ENCODE measurements at places on chromosomes 1 and 21. TPM values are rescaled to one million over a fixed set of nuclear protein-coding genes. Genes with fewer than 3 reads are reported as not detected.

CFHR4 gene
- total RNA-seq = not detected

UCHL5 gene
- total RNA-seq = 36.7 TPM

FCGR1A gene
- 5.6 TPM for total RNA-seq

GRCh38 chr1:212946872-212947271 is 3.5 kb upstream of the VASH2 start:
- DNase-seq = no peak

DNA sequence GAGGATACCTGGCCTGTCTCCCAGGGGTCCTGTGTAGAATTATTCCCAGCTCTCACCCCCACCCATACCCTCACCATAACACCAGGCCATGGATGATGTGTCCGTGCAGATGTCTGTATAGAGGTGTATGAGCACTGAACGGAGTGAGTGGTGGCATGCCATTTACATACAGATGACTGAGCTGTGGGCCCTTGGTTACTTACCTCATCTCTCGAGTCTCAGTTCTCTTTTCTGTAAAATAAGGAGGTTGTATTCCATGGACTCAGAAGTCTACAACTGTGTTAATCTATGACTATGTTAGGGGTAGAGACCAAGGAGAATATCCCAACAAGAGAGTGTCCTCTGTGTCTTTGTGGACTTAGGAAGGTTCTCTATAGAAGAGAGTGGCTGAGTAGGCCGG is 65.6 kb upstream of the CD1D start:
- no peak for DNase-seq

DNA sequence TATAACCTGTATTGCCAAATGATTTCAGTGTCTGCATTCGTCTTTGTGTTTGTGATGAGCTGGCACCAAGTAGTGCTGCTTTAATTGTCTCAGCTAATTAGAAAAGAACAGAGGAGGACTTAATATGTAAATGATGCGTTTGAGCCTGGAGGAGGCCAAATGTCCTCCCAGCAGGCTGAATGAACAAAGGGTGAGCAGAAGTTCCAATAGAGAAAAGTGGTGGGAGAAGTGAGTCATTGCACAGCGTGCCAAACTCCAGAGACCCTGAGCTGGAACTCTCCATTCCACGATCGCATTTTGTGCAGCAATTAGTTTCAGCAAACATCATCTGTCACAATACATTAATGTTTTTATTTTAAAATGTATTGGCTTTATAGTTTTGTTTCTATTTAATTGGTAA is 17.9 kb downstream of the ETV3L start:
- DNase-seq = no peak

GRCh38 chr1:167723707-167724323 is 2.0 kb downstream of the MPZL1 start:
- no peak for DNase-seq

- no peak for DNase-seq
These were observed 276.4 kb upstream of the PLXNA2 start for GRCh38 chr1:208520438-208521099.

DNA sequence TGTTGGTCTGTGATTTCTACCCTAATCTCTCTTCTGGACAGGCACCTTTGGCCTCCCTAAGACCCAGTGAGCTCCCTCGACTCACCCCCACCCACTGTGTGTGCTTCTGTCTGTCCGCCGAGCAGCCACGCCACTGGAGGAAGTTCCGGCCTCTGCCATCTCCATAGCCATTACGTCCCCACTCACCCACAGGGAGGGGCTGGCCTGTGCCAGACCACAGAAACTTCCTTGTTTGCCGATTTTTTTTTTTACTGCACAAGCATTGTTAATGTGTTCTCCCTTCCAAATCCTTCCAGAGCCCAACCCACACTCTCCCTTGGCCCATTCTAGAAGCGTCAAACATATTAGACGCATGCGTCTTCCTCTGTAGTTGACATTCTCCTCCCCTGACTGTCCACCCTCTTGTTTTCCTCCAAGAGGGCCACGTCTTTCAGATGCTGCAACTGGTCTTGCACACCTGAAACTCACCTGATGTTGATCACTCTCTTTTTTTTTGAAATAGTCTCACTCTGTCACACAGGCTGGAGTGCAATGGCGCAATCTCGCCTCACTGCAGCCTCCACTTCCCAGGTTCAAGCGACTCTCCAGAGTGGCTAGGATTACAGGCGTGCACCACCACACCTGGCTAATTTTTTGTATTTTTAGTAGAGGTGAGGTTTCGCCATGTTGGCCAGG is 72.3 kb downstream of the EVA1C start:
- peak; percentile 85 for DNase-seq

- no peak for DNase-seq
These were observed 12.0 kb downstream of the PRDX6 start for GRCh38 chr1:173489149-173489600.

- no peak for DNase-seq
These were observed 12.1 kb downstream of the AZIN2 start for GRCh38 chr1:33093004-33093403.

- DNase-seq = peak; percentile 60
These were observed 13.2 kb downstream of the SEMA6C start for GRCh38 chr1:151133018-151133806.

GRCh38 chr1:160756849-160757201 is 17.8 kb downstream of the SLAMF7 start:
- no peak for DNase-seq

- DNase-seq = no peak
These were observed 3.8 kb downstream of the TCEA3 start for GRCh38 chr1:23420778-23421177.

- DNase-seq = no peak
These were observed 69.1 kb downstream of the HSF2BP start for GRCh38 chr21:43590194-43590593.

DNA sequence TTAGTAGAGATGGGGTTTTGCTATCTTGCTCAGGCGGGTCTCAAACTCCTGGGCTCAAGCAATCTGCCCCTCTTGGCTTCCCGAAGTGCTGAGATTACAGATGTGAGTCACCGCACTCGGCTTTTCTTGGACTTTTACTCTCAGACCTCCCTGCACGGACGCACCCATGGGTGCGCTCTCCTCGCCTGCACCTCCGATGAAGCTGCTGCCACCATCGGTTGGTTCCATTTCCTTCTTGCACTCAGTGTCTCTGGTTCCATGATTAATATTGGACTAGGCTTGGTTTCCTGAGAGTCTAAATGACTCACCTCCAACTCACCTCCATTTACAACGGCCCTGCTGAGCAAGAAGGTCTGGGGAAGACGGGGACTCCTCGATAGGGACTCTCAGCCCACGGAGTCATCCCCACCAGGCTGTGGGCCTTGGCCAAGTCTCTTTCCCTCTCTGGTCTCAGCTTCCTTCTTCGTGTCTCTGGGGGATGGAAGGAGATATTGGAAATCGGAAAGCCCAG is 6.7 kb upstream of the TNFRSF8 start:
- no peak for DNase-seq

DNA sequence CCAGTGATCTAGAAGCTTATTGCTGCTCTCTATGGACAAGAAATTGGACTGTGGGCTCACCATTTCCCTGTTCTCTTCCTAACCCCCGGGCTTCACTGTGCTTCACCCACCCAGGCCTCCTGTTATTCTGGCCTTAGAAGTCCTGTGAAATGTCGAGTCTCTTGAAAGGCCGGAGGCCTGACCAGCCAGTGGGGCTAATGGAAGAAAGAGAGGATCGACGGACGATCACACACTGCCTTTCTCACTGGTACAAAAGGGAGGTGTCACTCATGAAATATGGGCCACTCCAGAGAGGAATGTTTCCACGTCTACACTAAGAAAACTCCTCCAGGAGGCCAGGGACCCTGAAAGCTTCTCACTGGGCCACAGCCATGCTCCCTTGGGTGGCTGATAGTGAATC is 36.1 kb downstream of the CACNA1S start:
- DNase-seq = peak; percentile 59

DNA sequence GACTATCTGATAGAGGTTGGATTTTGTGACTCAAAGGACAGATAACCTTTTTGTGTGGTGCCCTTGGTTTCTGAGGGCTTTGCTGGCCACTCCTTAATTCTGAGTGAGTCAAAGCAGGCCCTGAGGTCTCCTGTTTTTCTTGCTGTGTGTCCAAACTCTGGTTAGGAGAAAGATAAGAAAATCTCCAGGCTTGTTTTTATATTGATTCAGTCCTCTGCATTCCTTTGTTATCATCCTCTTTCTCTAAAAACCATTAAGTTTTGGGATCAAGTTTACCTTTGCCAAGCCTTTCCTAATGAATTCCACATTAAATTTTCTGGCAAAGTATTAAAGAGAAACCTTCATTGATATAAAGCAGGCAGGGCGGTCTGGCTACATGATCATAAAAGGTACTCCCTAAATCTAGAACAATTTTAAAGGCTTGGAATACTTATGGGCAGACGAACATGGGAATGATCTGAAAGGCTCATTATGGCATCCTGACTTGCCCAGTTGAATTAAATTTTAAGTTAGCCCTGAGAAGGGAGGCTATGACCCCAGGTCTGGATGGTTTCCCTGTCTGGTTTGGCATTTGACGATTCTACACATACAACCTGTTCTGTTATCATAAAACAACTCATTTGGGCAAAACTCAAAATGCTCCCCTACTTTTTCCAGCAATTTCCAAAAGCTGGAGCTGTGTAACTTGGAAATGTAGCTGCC is 20.8 kb downstream of the ZBTB8B start:
- DNase-seq = no peak

Data from posterior vena cava (tissue), 2 donors.